T-helper 17 cell (primary cell): ENCODE measurements at places on chromosomes 4 and X. TPM values are rescaled to one million over a fixed set of nuclear protein-coding genes. Genes with fewer than 3 reads are reported as not detected.

- DNase-seq = no peak
Observed at GRCh38 chr4:34633241-34633640, 1611.1 kb downstream of the ARAP2 start.

- DNase-seq = no peak
Observed at GRCh38 chrX:47571215-47571614, 10.2 kb downstream of the ARAF start.

DNA sequence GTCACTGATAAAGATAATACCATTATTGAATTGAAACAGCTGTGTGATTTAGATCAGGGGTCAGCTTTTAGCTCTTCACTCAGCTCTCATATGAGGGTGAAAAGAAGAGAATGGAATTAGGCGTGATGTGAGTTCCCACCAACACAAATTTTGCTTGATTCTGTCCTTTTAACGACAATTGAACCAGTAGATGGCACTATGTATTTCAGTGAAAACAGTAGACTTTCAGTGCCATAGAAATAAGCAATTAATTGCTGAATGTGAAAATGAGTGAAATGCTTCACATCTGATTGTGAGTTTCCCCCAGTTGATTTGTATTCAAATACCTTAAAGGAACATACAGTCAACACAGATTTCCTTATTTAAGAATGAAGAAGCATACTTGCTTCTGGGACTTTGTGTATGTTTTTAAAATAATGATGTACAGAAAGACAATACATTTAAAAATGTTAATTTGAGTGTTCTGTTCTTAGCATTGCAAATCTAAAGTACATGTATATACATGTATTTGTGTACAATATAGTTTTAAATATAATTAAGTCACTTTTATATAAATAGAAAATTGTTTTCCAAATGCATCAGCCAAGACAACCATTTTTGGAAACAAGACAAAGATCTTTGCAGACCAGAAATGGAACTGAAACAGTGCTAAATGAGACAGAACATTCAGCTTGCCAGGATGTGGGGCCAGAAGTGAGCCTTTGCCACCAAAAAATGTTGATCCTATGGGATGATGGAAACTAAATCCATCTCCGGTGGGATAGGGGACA lies 178.8 kb downstream of the SNCA start:
- DNase-seq = no peak

DNA sequence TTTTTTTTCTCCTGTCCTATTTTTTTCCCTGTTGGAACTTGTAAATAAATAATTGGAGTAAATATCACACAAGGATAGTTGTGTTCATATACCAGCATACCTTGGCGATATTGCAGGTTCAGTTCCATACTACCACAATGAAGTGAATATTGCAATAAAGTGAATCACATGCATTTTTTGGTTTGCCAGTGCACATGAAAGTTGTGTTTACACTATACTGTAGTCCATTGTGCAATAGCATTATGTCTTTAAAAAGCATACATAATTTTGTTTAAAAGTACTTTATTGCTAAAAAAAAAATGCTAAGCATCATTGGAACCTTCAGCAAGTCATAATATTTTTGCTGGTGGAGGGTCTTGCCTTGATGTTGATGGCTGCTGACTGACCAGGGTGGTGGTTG lies 88.6 kb downstream of the GSTCD start:
- DNase-seq = no peak

DNA sequence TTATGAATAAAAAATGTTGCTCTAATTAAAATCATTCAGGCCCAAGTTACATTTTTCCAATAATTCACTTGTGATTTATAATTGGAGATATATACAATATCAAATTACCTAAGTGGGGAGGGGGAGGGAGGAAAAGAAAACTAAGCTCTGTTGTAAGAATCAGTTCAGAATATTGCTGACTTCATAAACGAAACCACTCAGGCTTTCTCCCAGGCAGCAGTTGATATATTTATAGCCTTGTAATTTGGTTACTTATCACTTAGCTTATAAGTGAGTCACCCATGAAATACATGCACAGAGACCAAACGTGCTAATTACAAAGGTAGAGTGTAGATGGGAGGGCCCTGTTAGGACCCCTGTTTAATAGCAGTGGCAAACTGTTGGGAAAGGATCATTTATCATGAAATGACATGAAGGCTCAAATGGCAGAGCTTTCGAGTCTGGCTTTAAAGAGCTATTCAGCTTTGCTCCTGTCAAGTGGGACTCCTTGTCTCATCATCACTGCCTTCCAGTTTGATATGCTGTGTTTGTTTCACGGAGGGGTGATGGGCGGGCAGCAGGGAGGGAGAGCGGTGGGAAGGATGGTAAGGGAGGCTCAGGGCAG lies 105.6 kb upstream of the PGRMC2 start:
- DNase-seq = no peak

DNA sequence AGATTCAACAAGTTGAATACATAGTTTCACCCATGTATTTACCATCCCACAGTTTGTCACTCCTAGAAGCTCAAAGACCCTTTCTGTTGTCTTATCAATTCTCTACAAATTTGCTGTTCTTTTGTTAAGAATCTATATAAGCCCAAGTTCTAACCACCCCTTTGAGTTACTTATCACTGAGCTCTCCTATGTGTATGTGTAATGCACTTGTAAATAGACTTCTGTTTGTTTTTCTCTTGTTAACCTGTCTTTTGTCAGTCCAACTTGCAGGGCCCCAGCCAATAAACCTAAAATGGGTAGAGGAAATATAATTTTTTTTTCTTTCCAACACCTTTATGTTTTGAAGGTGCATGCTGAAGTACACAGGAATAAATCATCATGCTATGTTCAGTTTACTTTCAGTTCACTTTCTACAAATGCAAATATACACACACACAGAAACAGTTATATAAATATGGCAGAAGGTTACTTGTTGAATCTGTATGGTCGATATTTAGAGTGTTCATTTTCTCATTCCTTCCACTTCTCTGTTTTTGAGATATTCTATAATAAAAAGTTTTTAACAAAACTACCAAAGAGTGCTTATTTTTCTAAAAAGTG lies 22.3 kb upstream of the CLOCK start:
- no peak for DNase-seq

Gene ATOH1
- not detected for total RNA-seq

- DNase-seq = no peak
Observed at GRCh38 chrX:118751950-118752783, 24.8 kb downstream of the IL13RA1 start.

DNA sequence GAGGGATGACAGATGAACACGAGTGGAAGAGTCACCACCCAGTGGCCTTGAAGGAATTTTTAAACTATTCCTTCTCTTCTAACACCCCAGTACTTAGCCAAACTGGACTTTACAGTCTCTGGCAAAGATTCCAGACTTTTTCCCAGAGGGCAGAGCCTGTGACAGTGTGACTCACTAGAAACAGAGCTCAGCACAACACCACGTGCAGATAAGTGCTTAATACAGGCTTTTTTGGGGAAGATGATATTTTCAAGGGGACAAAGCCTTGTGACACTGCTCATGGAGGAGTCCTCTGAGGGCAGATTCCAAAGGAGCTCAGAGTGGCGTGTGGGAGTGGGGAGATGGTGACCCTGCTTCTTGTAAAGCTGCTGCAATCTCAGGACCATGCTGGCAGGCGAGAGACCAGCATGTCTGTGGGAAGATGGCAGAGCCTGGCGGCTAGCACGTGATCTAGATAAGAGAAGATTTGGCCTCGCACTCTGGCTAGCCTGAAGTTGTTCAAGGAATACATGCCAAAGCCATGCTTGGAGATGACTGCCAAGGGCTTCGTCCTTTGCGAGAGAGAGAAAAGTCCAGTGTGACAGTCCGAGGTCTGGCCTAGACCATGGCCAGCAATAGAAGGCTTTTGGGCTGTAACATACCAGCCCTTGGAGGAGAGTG lies 2.4 kb downstream of the RAB33A start:
- DNase-seq = no peak

Gene ASMT
- 0.57 TPM for total RNA-seq

- DNase-seq = no peak
Observed at GRCh38 chr4:119833611-119834010, 205.0 kb upstream of the PDE5A start.

DNA sequence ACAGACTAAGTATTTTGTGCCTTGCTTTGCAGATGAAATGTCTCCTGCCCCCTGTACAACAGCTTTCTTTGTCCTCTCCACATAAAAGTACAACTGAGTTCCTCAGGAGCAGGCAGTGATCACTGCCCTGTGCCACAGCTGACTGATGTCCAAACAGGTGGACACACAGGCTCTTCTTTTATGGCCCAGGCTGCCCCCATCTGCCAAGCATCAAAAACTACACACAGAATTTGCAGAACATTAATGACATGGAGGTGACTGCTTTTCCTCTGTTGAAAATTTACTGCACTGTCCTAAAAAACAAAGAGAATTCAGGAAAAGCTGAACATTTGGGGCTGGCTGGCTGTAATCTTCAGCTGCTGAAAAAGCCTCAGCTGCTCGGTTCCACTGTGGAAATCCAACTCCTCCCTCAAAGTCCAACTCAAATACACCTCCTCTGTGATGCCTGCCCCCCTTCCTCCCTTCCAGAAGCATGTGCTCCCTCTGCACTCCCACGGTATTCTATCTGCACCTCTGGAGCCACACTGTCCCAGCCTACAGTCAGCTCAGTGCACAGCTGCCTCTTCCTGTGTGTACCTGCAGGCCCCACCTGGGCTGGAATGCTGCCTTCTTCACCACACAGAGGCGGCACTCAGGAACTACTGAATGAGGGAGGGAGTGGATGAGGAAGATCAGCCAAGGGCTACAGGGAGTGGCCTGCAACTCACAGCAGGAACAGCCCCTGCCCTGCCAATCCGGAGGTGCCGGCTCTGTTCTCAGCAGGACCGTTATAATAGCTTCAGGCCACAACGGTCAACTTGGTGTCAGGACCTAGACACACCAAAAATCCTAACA lies 10.3 kb downstream of the AFAP1 start:
- DNase-seq = no peak

- no peak for DNase-seq
Observed at GRCh38 chr4:152052451-152053057, 291.7 kb upstream of the GATB start.

- DNase-seq = no peak
Observed at GRCh38 chr4:16290681-16291420, 64.6 kb upstream of the TAPT1 start.

GRCh38 chr4:55819634-55820033 lies at the start of gene EXOC1L:
EXOC1L (plus strand) TSS chr4:55819790; CDS start chr4:55820027, 237 bp downstream.
- DNase-seq = no peak

Gene ADAD1
- total RNA-seq = not detected

Gene RHOXF2
- 0.10 TPM for total RNA-seq

Gene AMMECR1
- total RNA-seq = 15.4 TPM

- DNase-seq = no peak
Observed at GRCh38 chr4:152635851-152636250, 43.9 kb downstream of the TMEM154 start.

GRCh38 chr4:185792384-185793115 lies 19.4 kb downstream of the SORBS2 start:
- DNase-seq = no peak

GRCh38 chr4:121950680-121951520 lies 960 bp downstream of the TRPC3 start:
- no peak for DNase-seq

- no peak for DNase-seq
Observed at GRCh38 chr4:16384576-16384975, 158.3 kb upstream of the TAPT1 start.

- DNase-seq = no peak
Observed at GRCh38 chrX:149456476-149457245, 48.4 kb downstream of the IDS start.

DNA sequence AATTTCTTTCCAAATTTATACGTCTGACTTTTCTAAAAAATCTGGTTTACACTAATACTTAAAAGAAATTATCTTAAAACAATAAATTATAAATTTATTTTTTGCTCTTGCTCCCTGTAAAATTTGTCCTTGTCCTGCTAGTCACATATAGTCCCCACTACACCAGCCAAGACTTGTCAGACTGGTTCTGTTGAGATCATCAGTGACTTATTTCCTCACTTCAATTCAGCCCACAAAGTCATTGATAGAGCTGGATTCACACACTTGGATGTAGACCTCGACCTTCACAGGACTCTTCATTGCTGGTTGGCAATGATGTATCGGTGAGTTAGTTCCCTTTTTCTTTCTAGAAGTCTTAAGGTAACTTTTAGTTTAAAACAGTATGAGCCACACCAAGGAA lies at the start of gene TMPRSS11E:
TMPRSS11E (plus strand) TSS at position 263 of the 400 bp plus-strand sequence; CDS start at position 313, 50 bp downstream.
- no peak for DNase-seq

Gene CT45A1
- total RNA-seq = not detected

DNA sequence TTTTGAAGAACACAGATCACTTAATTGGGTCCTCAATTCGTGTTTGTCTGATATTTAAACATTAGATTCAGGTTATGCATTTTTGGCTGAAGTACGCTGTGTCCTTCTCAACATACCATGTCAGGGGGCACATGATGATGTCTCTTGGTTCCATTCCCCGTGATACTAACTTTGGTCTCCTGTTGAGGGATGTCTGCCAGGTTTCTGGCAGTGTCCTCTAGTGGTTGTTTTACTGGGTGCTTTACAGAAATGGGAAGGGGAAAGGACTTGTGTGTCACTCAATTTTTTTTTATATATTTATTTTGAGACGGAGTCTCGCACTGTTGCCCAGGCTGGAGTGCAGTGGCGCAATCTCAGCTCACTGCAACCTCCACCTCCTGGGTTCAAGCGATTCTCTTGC lies 58.2 kb downstream of the WWC2 start:
- DNase-seq = no peak

Gene BGN
- total RNA-seq = not detected

GRCh38 chrX:17859609-17860178 lies 1.4 kb downstream of the RAI2 start:
- no peak for DNase-seq

DNA sequence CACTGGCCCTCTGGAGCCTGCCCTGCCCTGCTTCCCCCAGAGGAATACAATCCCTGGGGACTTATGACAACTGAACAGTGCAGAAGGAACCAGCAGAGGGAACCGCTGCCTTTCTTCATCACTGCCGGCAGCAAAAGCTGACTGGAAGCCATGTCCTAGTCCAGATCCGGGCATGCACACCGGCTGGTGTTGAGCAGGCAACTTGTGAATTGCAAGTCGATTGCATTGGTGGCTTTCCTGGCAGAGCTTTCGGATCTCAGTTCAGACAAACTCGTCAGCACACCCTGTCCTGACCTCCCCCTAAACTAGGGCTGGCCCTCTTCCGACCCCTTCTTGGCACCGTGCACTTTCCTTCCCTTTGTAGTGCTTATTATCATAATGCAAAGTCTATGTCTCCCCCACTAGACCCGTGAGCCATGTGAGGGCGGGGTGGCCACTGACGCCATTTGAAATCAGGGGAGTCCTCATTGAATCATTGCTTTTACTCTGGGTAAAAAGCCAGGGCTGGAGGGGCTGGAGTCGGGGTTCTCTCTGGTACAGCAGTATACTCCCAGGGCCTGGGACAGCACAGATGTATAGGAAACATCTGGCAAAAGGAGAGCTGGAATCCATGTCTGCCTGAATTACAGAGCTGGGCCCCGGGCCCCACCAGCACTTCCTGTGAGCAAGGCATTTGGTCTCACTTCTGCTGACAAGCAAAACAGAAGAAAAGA lies 1.8 kb downstream of the ARHGAP4 start:
- peak; percentile 25 for DNase-seq

- DNase-seq = no peak
Observed at GRCh38 chr4:170414961-170415360, 325.2 kb upstream of the AADAT start.

GRCh38 chrX:131394384-131394783 lies 105.3 kb upstream of the IGSF1 start:
- DNase-seq = no peak

GRCh38 chr4:10673817-10674369 lies 10.7 kb downstream of the CLNK start:
- no peak for DNase-seq

Gene TSPAN5
- total RNA-seq = 11.8 TPM

Gene MORF4L2
- 176 TPM for total RNA-seq
